Stimulated activated CD4-positive, alpha-beta T cell treated with anti-CD3 and anti-CD28 coated beads, Interleukin-15, amount 100 ng/mL, for 24 hours (primary cell): ENCODE measurements at places on chromosomes 11 and 22.

DNA sequence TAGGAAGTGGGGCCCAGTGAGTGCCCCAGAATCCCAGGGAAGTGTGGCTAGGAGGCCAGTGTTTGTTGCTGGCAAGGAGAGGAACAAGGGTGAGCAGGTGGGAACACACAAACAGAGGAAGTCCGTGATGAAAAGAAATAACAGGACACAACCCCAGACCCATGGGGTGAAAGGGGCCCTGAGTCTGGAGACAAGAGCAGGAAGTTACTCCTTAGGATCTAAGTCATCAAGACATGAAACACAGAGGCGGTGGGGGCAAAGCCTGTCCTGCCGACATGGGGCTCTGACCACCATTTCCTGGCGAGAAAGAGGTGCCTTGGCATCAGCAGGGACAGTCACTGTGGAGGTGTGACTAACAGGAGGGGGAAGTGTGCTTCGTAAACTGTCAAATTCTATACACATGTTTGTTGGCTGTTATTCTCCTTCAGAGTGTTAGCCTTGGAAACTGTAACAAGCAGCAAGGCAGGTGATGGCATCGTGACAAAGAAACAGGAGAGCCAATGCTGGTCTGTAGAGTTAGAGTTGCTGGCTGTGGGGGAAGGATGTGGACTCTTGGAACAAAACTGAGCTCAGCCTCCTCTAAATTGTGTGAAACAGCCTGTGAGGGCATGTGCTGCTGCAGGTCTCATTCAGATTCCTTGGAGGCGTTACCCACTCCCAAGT, 21.7 kb downstream of the CHST1 start:
- DNase-seq = no peak

DNA sequence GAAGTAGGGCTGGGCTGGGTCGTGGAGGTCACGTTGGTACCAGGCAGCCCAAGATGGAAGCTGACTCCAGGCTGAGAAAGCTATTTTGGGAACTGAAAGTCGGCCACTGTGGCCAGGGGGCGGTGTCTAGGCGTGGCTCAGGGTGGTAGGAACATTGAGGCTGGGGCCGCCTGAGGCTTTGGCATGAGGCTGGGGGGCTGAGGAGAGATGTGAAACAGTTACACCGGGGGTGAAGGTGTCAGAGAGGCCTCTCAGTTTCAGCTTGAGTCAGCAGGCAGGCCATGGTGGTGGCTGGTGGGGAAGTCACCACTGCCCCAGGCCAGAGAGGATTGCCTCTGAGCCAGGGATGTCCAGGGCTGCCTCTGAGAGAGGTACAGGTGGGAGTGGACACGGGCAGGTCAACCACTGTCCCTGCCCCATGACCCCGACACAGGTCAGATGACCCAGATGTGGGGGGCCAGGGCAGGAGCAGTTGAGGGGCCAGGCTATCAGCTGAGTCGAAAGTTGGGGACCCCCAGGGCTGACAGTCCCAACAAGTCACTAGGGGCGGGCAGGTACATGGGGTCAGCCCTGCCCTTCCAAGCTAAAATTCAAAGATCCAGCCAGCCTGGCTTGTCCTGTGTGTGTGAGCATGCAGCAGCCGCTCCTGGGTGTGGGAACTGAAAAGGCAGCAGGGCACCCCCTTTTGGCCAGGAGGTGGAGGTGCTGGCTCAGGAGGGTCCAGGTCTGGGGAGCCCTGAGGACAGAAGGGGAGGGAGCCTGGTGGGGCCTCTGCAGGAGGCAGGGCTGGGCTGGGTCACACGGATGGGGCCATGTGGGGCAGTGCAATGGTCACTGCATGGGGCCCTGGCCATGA, 7.2 kb downstream of the KCNK7 start:
- peak; percentile 88 for DNase-seq

DNA sequence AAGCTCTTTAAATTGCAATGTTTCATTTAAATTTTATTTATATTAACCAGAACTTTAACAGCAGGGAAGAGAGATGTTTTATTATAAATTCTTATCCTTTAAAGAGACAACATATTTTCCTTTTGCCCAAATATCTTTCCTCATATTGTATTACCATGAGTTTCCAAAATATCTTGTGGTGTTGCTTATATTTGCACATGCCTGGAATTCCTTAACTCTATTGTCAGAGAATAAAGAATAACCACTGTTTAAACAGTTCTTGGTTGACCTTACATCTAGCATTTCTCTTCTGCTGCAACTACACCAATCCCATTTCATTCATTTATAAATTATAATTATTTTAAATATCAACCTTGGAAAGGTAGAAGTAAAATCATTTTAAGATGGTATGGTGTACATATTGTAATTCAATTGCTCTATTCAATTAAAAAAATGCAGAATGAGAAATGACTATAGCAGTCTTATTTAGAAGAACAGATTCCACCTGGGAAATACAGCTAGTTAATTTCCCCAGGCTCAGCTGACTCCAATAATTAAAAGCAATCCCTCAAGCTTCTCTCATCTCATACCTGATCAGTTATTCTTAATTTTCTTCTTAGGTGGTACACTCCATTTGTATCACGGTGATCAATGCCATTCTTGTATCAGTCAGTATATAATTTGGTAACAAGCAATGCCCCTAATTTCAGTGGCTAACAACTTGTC, 923.3 kb downstream of the KCNA4 start:
- DNase-seq = no peak

- peak; percentile 42 for DNase-seq
Observed at GRCh38 chr11:83002053-83002452, 69.6 kb downstream of the RAB30 start.

DNA sequence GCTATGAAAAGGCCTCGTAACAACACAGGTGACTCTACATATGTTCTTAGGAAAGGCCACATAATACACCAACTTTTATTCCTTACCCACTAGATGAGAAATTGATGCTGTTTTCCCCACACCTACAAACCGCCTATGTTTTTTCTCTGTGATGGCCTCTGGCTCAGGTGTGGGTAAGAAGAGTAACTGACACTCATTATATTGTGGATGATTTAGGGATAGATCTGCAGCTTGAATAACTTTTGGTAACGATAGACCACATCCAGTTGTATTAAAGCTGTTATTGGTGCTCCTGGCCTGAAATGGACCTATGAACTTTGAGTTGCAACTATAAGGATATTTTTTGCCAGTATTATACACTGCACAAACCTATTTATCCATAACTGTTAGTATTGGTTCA, 3.6 kb downstream of the LDHA start:
- no peak for DNase-seq
